Smooth muscle cell of the brain vasculature (primary cell): ENCODE measurements at places on chromosomes 13 and 19.

DNA sequence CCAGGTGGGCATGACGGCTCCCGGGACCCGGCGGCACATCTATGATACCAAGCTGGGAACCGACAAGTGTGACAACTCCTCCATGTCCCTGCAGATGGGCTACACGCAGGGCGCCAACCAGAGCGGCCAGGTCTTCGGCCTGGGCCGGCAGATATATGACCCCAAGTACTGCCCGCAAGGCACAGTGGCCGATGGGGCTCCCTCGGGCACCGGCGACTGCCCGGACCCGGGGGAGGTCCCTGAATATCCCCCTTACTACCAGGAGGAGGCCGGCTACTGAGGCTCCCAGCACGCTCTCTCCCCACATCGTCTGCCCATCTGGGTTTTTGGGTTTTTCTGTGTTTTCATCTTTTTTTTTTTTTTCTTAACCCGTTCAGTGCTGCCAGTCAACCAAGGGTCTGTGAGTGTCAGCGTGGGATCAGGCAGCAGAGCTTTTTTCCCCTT is 2.3 kb upstream of the ABCA7 start:
- DNase-seq, result no peak

- no peak for DNase-seq
Observed at GRCh38 chr13:102018716-102019115, 383.1 kb downstream of the FGF14 start.

DNA sequence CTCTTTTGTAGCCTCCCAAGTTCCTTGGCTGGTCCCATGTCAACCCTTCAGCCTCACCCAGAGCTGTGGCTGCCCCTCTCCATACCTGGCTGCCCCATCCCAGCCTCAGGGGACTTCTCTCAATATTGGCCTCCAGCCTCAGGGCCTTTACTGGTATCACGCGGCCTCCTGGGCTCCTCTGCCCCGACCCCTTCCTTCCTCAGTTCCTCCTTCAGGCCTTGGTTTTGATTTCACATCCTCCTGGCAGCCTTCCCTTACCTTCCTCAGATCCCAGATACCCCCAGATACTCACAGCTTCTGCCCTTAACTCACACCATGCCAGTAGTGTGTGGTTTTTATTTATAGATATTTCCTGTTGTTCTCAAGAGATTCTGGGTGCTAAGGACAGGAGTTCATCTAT is 12.8 kb upstream of the SCN1B start:
- no peak for DNase-seq

DNA sequence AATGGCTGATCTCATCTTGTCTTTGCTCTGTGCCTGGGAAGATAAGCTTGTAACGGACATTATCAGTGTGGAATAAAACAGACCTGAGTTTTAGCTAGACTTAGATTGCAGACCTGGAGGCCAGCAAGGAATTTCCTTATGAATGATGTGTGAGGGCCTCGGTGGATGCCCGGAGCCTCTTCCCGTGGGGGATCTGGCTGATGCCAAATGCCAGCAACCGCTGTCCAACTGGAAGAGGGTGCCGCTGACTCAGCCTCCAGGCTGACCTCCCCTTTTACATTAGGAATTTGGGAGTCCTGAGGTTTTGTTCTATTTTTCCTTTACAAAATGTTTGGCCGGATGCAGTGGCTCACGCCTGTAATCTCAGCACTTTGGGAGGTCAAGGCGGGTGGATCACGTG is 19.6 kb upstream of the LILRA2 start:
- no peak for DNase-seq

DNA sequence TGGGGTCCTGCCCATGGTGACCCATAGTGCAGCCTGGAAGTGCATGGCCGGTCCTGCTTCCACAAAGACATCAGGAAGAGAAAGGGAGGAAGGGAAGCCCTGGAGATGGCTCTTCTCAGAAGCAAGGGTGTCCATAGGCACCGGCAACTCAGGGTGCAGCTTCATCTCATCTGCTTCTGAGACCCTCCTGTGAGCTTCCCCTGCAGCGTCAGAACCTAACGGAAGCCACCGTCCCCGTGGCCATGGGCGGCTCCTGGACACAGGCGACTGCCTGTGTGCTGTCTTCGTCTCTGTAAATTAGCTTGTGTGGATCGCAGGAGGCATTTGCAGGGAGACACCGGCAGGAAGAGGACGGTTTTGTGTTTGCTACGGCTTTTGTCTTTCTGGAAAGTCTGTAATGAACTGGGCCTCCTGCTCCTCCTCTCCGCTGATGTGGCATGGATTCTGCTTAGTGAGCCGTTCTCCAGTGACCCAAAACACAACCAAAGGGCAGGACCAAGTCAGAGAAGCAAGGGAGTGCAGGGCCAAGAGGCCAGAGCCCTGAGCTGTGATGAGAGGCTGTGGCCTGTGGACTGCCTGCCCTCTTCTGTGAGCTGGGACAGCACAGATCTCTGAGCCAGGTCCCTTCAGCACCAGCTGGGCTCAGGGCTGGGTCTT is 2.5 kb downstream of the ATP4B start:
- DNase-seq, result no peak

- DNase-seq, result no peak
Observed at GRCh38 chr13:36154567-36155291, 23.5 kb upstream of the DCLK1 start.

DNA sequence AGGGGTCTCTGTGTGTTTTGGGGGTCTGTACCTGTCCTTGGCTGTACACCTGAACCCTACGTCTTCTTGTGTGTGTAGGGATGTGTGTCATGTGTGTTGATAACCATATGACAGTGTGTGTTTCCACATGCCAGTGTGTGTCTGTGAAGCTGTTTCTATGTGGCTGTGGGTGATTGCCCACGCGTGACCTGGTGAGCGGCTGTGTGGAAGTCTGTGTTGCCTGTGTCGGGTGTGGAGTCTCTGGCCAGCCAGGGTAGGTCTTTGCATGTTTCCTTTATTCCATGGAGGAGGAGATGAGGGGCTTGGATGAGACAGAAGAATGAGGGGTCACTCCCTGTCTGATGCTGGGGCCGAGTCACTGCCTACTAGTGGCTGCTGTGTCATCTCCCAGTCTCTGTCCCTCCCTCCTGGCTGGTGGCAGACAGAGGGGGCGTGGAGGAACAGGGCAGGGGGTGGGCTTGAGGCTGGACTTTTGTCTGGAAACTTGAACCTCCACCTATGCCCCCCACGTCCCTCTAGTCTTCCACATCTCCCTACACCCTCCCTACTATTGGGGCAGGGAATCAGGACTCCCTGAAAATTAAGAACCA is 2.8 kb upstream of the FOSB start:
- no peak for DNase-seq

- DNase-seq, result no peak
Observed at GRCh38 chr13:113962386-113962785, 11.5 kb downstream of the C13orf46 start.

DNA sequence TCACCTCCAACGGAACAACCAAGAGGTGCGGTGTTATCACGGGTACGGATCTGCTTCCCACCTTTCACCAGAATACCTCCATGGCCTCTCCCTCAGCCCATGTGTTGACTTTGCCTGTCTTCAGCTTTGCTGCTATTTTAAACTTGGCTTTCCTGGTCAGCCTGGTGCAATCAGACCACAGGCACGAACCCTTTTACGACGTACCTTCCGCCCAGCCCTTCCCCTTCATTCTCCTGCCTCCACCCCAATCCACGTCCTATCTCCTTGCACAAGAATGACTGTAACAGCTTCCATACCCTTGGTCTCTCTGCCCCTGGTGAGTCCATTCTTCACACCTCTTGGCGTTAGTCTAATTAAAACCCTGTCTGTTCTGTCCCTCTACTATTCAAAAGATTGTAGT is 431.7 kb downstream of the EFNB2 start:
- no peak for DNase-seq

DNA sequence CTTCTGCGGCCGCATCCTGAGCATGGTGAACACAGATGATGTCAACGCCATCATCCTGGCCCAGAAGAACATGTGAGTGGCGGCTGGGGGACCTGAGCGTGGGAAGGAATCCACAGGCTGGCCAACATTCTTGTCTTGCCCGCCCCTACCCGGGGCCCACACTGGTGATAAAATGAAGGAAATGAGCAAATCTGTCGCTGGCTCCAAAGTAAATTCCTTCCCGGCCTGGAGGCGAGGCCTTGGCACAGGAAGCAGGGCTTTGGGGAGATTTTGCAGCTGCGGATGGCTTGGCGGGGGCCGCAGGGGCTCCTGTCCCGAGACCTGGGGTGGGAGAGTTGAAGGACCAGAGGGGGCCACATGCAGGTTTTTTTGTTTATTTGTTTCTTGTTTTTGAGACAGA is 4.4 kb downstream of the KXD1 start:
- DNase-seq, result no peak

GRCh38 chr19:18428787-18429674 is 8.9 kb downstream of the ISYNA1 start:
- no peak for DNase-seq

DNA sequence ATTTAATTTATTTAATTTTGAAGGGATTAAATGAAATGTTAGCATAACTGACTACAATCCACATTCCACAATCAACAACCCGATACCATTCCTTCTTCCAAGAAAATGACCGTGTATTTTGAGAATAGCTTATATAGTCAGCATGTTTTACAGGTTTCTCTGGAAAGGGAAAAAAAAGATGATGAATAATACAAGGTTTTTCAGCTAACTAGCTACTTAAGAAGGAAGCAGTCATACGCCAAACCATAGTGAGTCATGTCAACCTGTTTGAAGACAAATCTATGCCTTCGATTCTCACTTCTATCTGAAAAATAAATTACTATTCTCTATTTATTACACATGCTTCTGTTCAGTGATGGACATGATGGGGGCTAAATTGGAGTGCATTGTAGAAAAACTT is 258.6 kb downstream of the EFNB2 start:
- DNase-seq, result no peak

GRCh38 chr13:105513448-105513847 is 1022.0 kb downstream of the EFNB2 start:
- no peak for DNase-seq

DNA sequence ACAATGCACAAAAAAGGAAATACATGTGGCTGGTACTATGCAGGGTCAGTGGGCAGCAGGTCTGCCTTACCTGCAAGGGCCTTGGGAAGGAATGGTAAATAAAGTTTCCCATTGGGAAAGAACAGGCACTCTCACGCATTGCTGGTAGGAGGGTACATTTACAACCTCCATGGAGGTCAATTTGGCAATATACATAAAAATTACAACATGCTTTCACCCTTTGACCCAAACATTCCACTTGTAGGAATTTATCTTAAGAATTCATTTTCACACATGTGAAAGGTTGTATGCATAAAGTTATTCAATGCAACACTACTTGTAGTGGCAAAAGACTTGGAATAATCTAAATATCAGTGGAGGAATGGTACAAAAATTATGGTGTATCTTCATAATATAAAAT is 216.4 kb downstream of the DLEU7 start:
- no peak for DNase-seq
